Thoracic aorta (tissue), 2 donors: ENCODE measurements at places on chromosomes 6 and 20.
A peak's percentile ranks its signal among the peaks of the same experiment; 100 is the strongest.

DNA sequence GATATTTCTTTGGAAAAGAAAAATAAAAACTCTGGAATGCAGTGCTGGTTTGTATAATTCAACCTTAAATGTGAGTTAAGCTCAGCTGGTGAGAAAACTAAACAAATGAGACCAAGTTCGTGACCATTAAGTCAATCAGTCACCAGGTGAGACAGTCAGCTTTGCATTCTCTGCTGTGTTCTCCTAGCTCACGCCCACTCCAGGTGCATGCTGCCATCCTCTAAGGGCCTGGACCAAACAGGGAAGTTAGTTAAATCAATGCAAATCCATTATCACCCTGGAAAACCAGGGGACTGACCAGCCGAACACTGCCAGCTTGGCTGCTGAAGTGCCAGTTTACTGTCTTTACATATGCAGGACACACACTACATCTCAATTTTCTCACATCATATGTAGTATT, 7.2 kb downstream of the TPBG start:
- DNase-seq, result no peak
- no peaks in the 10 kb centered on the region for H3K4me1 ChIP-seq
- H3K36me3 ChIP-seq, result no peaks in the 10 kb centered on the region

- no peak overlapping the region for H3K27ac ChIP-seq
- H3K36me3 ChIP-seq, result no peaks in the 10 kb centered on the region
- H3K27me3 ChIP-seq, result no peaks in the 10 kb centered on the region
- DNase-seq, result no peak
Observed at GRCh38 chr6:11779329-11780096, 910 bp upstream of the ADTRP start.

- no peak for DNase-seq
- H3K36me3 ChIP-seq, result no peaks in the 10 kb centered on the region
- H3K27ac ChIP-seq, result peak overlapping the region; percentile 77
- H3K4me3 ChIP-seq, result peak overlapping the region; percentile 88
- peaks cover 7% of the 10 kb centered on the region for H3K4me1 ChIP-seq
- no peaks in the 10 kb centered on the region for H3K27me3 ChIP-seq
Observed at GRCh38 chr20:5118220-5119142, 1.3 kb downstream of the PCNA start.

- no peaks in the 10 kb centered on the region for H3K27me3 ChIP-seq
- DNase-seq, result no peak
- H3K36me3 ChIP-seq, result no peaks in the 10 kb centered on the region
- no peak overlapping the region for H3K27ac ChIP-seq
Observed at GRCh38 chr20:46946181-46946624, 51.6 kb downstream of the EYA2 start.

DNA sequence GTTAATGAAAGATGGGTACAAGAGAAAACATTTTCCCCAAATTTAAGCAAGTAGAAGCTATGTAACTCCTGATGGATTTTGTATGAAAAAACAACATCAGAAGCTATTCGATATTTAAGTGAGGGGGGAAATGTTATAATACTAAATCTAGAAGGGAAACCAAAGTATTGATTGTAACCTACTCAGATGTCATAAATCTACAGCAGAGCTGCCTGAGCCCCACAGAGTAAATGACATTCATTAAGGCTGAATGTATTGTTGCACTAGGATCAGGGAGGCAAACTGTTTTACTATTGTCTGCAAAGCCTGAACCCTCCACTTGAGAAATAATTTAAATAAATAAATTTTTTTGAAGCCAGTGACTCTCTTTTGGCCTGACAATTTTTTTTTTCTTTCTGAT, 19.3 kb downstream of the ANKRD6 start:
- peaks cover 32% of the 10 kb centered on the region for H3K4me1 ChIP-seq
- no peak overlapping the region for H3K4me3 ChIP-seq
- no peaks in the 10 kb centered on the region for H3K36me3 ChIP-seq
- no peak overlapping the region for H3K27ac ChIP-seq
- no peaks in the 10 kb centered on the region for H3K27me3 ChIP-seq

- H3K27me3 ChIP-seq, result no peaks in the 10 kb centered on the region
- no peak overlapping the region for H3K4me3 ChIP-seq
Observed at GRCh38 chr6:170476360-170476759, 76.7 kb downstream of the PSMB1 start.

GRCh38 chr6:39298061-39298460, 16.2 kb downstream of the KCNK17 start:
- H3K27me3 ChIP-seq, result no peaks in the 10 kb centered on the region
- H3K4me3 ChIP-seq, result no peak overlapping the region
- no peak overlapping the region for H3K27ac ChIP-seq
- H3K4me1 ChIP-seq, result peaks cover 4% of the 10 kb centered on the region

DNA sequence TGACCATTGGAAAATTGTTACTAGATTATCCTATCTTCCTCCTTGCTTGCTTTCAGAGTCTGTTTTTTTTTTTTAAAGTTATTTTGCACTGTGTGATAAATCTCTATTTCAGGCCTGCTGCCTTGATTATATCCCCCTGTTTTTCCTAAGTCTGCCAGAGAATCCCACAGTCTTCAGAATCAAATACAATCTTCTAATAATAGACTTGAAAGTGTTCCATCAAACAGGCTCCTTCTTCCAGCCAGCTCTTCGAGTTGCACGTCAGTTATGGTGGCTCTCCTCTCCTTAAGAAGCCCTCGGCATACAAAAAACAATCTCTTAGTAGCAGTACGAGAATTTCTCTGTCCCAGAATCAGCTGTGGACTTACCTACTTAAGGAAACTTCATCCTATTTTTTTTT, 92.9 kb upstream of the NOX3 start:
- no peaks in the 10 kb centered on the region for H3K27me3 ChIP-seq
- no peak for DNase-seq
- no peaks in the 10 kb centered on the region for H3K4me1 ChIP-seq
- H3K27ac ChIP-seq, result no peak overlapping the region
- H3K36me3 ChIP-seq, result no peaks in the 10 kb centered on the region
- H3K4me3 ChIP-seq, result no peak overlapping the region
